Panc1 (cell line): ENCODE measurements at places on chromosomes 13 and 19. TPM values are rescaled to one million over a fixed set of nuclear protein-coding genes. Genes with fewer than 3 reads are reported as not detected.

DNA sequence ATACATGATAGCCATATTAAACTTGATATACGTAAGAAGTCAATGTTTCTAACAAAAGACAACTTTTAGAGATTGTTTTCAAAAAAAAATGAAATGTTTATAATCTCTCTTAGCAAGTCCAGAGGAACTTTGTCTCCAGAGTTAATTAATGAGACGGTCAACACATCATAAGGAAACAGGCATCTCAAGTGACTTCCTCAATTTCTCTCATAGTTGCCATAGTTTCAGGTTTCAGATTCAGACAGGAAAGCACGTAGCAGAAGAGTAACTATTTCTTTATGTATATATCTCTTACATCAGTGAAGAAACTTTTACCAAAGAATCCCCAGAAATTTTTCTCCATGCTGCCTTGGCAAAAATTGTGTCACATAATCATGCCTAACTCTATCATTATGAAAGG, 159.6 kb upstream of the ATXN8OS start:
- no peak overlapping the region for H3K4me3 ChIP-seq
- H3K4me1 ChIP-seq = no peaks in the 10 kb centered on the region
- no peaks in the 10 kb centered on the region for H3K27me3 ChIP-seq
- no peak for DNase-seq
- H3K27ac ChIP-seq = no peak overlapping the region
- no peaks in the 10 kb centered on the region for H3K36me3 ChIP-seq

- H3K4me3 ChIP-seq = no peak overlapping the region
- no peaks in the 10 kb centered on the region for H3K36me3 ChIP-seq
- no peak for DNase-seq
- H3K4me1 ChIP-seq = no peaks in the 10 kb centered on the region
- no peak overlapping the region for H3K27ac ChIP-seq
- H3K27me3 ChIP-seq = no peaks in the 10 kb centered on the region
Measured at GRCh38 chr13:22227895-22228294, 557.0 kb downstream of the FGF9 start.

DNA sequence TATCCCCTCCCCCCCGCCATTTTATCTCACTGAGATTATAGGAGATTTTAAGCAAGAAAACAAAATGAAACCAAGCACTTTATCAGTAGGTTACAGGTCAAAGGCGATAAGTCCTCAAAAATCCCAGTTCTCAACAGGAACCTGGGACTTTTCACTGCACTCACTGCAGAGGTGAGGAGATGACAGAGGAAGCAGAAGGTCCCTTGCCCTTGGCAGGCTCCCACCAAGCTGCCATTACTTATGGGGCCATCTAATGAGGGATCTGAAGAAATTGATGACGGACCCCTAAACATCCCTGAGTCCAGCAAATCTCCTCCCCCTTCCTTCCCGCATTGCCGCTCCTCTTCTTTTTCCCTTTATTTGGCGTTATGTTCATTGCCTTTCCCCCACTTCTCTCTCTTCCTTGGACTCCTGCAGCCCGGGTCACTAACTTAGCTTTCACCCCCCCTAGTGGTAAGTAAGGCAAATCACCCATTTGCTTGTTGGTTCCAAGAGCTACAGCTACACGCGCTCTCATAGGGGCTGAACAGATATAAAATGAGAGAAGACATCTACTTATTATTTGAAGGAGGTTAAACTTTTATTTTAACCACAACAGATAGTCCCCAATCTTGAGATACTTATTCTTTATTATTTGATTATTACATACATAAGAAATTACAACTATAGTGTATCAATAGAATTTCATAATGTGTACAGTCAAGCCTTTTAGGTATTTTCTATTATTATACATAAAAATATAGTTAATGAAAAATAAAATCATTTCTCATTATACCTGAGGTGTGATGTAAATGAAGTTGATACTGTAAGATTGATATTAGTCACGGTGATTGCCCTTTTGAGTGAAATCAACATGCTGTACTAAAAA, 52.0 kb upstream of the ARGLU1 start:
- H3K4me1 ChIP-seq = no peaks in the 10 kb centered on the region
- DNase-seq = no peak
- H3K36me3 ChIP-seq = no peaks in the 10 kb centered on the region
- no peak overlapping the region for H3K4me3 ChIP-seq
- no peak overlapping the region for H3K27ac ChIP-seq

DNA sequence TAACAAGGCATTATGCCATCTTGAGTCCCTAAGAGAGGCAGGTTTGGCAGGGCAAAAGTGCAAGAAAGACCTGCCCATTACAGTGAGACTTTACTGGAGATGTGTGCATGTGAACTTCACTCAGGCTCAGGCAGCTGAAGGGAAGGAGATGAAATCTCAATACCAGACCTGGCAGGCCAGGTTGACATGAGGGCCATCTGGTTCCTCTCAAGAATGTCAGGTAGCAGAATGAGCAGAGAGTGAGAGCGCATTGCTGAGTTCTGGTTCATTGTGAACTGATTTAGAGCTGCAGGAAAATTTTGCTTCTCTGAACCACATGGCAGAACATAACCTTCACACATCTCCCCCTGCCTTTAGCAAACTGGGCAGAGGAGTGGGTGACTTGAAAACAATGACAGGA, 406.3 kb downstream of the GPC5 start:
- DNase-seq = no peak
- no peaks in the 10 kb centered on the region for H3K36me3 ChIP-seq
- H3K4me1 ChIP-seq = no peaks in the 10 kb centered on the region
- H3K4me3 ChIP-seq = no peak overlapping the region

Gene ANGPTL8
- not detected for total RNA-seq

Gene MYO16
- total RNA-seq = 0.08 TPM

DNA sequence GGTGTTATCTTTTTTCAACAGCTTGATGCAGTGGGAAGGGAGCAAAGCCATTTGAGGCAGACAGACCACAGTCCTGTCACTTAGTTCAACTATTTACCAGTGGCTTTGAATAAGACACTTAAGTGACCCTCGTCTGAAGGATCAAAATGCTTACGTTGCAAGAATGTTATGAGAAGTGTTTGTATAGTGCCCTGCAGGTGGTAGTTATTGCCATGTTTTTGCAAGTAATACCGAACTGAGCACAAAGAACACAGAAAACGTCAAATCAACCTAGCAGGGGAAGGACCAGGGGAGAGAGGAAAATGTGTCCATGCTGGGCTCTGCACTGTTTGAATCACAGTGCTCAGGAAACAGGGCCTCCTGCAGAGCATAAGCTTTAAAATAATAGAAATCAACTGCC, 2.8 kb downstream of the SOHLH2 start:
- no peak overlapping the region for H3K27ac ChIP-seq
- H3K36me3 ChIP-seq = no peaks in the 10 kb centered on the region
- no peaks in the 10 kb centered on the region for H3K4me1 ChIP-seq
- no peak for DNase-seq
- H3K27me3 ChIP-seq = no peaks in the 10 kb centered on the region

DNA sequence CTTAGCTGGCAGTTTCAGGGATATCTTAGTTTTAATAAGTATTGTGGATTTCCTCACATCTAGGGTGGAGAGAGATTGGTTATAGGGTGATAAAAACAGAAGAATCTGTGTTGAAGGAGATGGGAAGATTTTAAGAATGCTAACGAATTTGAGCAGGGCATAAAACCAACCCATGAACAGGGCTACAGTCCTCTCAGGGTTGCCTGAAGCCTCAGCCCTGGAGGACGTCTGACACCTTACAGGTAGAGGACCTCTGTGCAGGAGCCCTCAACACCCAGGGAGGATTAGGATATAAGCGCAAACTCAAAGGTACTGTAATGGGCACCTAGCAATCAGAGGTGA, 461 bp upstream of the WASF3 start:
- no peaks in the 10 kb centered on the region for H3K27me3 ChIP-seq
- H3K4me1 ChIP-seq = peaks cover 13% of the 10 kb centered on the region
- peak overlapping the region; percentile 65 for H3K4me3 ChIP-seq

- DNase-seq = peak; percentile 10
- no peaks in the 10 kb centered on the region for H3K36me3 ChIP-seq
- H3K4me1 ChIP-seq = no peaks in the 10 kb centered on the region
- H3K27me3 ChIP-seq = no peaks in the 10 kb centered on the region
Measured at GRCh38 chr13:25886438-25887214, 165.2 kb downstream of the SHISA2 start.

DNA sequence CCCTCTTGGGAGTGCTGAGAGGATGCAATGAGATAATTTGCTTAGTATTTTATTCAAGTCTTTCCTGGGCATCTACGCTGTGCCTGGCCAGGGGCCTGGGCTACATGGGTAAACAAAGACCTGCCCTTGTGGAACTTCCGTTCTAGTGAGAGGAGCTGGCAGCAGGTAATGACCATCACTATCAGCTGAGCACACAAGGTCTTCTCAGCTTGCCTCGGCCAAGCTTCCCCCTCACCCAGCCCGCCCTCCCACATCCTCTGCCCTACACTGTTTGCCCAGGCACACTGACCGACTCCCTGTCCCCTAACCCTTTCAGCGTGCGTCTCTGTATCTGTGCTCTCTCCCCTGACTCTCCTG, 8.6 kb upstream of the FKRP start:
- no peak for DNase-seq
- H3K36me3 ChIP-seq = peaks cover 7% of the 10 kb centered on the region
- no peak overlapping the region for H3K27ac ChIP-seq
- no peaks in the 10 kb centered on the region for H3K4me1 ChIP-seq

DNA sequence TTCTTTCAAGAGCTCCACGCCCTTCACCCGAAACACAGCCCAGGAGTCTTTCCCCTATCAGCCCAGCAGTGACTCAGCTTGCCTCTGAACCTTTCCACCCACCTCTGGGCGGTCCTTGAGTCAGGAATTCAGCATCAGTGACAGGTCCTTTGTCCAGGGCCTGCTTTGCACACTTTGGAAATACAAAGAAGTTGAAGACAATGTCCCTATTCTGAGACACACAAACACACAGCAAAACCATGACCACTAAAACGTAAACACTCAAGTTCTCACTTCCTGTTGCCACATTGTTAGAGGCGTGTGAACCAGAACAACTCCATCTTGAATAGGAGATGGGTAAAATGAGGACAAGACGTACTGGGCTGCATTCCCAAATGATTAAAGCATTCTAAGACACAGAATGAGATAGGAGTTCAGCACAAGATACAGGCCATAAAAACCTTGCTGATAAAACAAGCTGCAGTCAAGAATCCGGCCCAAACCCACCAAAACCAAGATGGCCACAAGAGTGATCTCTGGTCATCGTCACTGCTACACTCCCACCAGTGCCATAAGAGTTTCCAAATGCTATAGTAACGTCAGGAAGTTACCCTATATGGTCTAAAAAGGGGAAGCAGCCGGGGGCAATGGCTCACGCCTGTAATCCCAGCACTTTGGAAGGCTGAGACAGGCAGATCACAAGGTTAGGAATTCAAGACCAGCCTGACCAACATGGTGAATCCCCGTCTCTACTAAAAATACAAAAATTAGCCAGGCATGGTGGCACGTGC, 49.2 kb upstream of the ATP12A start:
- no peaks in the 10 kb centered on the region for H3K27me3 ChIP-seq
- H3K27ac ChIP-seq = no peak overlapping the region
- H3K36me3 ChIP-seq = no peaks in the 10 kb centered on the region
- DNase-seq = no peak
- no peak overlapping the region for H3K4me3 ChIP-seq

- DNase-seq = no peak
- H3K27me3 ChIP-seq = no peaks in the 10 kb centered on the region
- no peak overlapping the region for H3K27ac ChIP-seq
Measured at GRCh38 chr13:52070929-52071523, 46.5 kb downstream of the UTP14C start.

Gene FFAR1
- not detected for total RNA-seq

- no peaks in the 10 kb centered on the region for H3K27me3 ChIP-seq
- no peak for DNase-seq
- peaks cover 30% of the 10 kb centered on the region for H3K4me1 ChIP-seq
- H3K36me3 ChIP-seq = no peaks in the 10 kb centered on the region
- H3K4me3 ChIP-seq = 0 out of 2 replicates have a peak overlapping the region, but pooled peaks have one; percentile 6
Measured at GRCh38 chr13:39599012-39599411, 4.0 kb downstream of the LHFPL6 start.

- no peak for DNase-seq
- H3K27ac ChIP-seq = no peak overlapping the region
- no peak overlapping the region for H3K4me3 ChIP-seq
- no peaks in the 10 kb centered on the region for H3K4me1 ChIP-seq
- H3K27me3 ChIP-seq = no peaks in the 10 kb centered on the region
Measured at GRCh38 chr19:5588441-5588840, 20.7 kb upstream of the TINCR start.

DNA sequence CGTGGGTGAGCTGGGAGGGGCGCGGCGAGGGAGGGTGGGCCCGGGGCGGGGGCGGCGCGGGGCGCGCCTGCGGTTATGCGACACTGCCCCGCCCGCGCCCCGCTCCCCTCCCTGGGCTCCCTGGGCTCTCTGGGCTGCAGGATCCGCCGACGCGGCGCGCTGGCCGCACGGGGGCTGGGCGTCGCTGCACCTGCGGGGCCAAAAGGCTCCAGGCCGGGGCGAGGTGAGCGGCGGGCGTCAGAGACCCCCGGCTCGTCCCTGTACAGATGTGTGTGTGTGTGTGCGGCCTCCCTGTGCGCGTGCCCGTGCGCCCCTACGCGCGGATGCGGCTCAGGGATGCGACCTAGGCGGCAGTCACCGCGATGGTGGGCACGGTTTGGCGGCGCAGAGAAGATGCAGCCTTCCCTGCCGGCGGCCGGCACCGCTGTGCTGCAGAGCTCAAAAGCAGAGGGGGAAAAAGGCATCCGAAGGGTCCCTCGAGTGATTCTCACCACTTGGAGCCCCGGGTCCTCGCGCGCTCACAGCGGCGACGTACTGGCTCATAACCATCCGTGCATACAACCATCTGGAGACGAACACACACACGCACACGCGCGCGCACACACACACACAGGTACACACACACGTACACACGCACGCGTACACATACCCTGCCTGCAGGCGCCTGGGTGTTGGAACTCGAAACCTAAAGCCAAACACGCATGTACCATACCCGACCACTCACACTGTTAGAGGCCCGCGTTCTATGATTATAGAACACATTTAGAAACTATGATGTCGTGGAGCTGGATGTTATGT, 709 bp downstream of the ATP8A2 start:
- no peaks in the 10 kb centered on the region; the same call in 1 of the 2 replicates for H3K27me3 ChIP-seq
- H3K4me1 ChIP-seq = no peaks in the 10 kb centered on the region
- DNase-seq = no peak
- no peak overlapping the region for H3K27ac ChIP-seq
- peak overlapping the region; percentile 22; the same call in 1 of the 2 replicates for H3K4me3 ChIP-seq

DNA sequence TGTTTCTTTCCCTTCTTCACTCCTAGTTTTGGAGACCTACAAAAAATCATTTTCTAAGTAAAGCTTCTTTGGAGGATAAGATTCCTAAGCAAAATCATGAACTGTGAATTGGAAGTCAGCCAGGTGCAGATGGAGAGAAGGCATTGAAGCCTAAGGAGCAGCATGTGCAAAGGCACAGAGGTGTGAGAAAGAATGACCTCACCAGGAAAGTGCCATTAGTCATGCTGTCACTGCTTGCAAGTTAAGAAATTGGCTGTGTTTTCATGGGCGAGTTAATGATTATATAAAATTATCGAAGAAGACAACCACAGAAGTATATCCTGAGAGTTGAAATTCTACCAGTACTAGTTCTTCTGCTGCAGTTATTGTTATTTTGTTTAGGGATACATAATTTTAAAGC, 80.3 kb upstream of the KLHL1 start:
- H3K4me3 ChIP-seq = no peak overlapping the region
- H3K4me1 ChIP-seq = no peaks in the 10 kb centered on the region
- no peak overlapping the region for H3K27ac ChIP-seq

- DNase-seq = no peak
- no peak overlapping the region for H3K4me3 ChIP-seq
- H3K27me3 ChIP-seq = no peaks in the 10 kb centered on the region
- no peaks in the 10 kb centered on the region for H3K36me3 ChIP-seq
Measured at GRCh38 chr13:101727118-101727517, 274.6 kb downstream of the ITGBL1 start.
